ENCODE measurements at places on chromosomes 7 and 10.
A peak's percentile ranks its signal among the peaks of the same experiment; 100 is the strongest.

DNA sequence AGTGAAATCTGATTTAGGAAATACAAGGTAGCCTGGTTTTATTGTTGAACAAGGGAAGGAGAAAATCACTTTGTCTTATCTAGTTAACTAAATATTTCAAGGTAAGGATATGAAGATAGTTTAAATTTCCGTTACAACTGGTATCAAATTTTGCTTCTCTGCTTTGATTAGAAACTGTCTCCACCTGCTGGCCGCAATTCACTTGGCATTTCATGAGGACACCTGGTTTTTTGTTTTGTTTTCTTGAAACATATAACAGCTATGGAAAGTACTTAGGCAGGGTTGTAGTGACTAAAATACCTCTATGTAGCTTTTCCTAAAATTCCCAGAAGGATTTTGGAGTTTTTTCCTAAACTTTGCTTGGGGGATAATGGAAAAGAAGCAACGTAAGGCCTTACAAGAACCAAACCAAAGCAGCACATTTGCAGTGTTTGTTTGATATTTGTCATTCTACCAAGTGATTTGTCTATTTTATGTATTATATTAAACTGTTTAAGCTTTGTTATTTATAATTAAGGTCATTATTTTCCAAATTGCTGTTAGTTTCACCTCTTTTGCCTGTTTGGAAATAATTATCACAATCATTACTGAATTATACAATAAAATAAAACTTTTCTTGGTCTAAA, 73.6 kb downstream of the AHCYL2 start:
- DNase-seq = peak; percentile 48

DNA sequence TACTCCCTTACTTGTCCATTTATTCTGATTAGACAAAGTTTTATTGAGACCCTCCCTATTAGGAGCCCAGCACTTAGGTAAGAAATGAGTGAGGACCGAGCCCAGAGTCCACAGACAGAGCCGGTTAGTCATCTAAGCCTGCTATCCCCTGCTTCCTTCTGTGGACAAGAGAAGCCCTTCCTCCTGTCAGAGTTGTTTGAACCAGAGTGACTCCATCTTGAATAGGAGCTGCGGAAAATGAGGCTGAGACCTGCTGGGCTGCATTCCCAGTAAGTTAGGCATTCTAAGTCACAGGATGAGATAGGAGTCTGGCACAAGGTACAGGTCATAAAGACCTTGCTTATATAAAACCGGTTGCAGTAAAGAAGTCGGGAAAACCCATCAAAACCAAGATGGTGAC, 109.1 kb downstream of the CPXM2 start:
- no peak for DNase-seq

DNA sequence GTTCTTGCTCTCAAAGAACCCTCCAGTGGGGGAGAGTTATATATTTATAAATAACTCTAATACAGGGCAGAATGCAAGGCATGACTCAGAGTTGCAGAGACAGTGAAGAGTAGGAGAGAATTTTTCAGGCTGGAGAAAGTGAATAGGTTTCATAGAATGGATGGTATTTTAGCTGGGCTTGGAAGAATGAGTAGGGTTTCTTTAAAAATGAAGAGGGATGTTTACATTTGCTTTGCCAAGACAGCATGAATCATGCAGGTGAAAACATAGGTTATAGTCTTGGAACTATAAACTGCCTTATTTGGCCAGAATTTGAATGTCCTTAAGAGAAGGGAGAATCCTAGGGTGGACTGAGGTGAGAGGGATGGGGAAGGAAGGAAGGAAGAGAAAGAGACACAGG, 124.8 kb downstream of the CPED1 start:
- no peak for DNase-seq

DNA sequence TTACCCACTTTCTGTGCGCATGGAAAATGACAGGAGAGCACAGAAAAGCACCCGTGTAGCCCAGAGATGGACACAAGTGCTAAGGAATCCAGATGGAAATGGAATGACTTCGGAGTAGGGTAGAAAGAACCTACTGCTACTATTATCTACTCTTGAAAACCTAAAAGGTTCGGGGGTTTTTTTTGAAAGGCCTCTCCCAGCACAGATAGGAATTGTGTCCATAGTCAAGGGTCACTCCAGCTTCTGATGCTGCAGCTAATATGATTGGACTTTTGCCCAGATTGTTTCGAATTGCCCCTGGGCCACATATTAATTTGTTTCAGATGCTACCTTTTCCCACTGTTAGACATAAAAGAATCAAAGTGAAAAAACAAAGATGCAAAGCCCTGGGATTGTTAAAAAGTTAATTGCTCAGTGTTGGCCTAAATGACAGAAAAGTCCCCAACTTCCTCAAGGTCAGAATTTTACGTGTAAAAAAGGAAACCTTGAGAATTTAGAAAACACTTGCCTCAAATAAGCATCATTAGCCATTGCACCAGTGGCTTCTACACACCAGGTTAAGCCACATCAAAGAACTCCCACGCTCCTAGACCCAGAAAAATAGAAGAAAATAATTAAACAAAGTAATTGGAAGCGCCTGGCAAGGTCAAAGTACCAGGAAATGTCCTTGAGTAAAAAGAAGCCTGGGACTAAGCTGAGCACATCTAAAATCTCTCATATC, 40.8 kb upstream of the INSIG1 start:
- no peak for DNase-seq

- no peak for DNase-seq
These were observed 372.4 kb upstream of the LRGUK start for GRCh38 chr7:133754708-133755107.

- no peak for DNase-seq
These were observed 478.7 kb downstream of the GRM8 start for GRCh38 chr7:126774077-126774476.

DNA sequence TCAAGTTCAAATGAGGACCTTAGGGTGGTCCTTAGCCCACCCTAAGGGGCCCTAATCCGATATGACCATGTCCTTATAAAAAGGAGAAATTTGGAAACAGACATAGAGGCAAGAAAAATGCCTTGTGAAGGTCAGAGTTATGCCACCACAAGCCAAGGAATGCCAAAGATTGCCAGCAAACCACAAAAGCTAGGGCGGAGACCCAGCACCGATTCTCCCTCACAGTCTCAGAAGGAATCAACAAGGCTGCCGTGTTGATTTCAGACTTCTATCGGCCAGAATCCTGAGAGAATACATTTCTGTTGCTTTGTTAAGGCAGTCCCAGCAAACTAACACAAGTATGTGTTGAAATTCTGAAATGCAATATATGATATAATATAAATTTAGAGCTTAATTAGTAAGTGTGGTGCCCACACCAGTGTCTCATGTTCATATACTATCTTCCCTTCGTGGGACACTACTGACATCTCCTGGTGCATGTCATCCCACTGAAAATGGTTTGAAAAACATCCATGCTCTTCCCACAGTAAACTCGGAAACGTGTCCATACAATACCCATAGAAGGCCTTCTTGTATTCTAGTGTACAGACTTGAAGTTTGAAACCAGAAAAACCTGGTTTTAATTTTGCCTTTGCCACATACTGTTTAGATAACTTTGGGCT, 349.0 kb downstream of the TNS3 start:
- no peak for DNase-seq

GRCh38 chr10:22174442-22174841, 43.4 kb downstream of the EBLN1 start:
- no peak for DNase-seq

DNA sequence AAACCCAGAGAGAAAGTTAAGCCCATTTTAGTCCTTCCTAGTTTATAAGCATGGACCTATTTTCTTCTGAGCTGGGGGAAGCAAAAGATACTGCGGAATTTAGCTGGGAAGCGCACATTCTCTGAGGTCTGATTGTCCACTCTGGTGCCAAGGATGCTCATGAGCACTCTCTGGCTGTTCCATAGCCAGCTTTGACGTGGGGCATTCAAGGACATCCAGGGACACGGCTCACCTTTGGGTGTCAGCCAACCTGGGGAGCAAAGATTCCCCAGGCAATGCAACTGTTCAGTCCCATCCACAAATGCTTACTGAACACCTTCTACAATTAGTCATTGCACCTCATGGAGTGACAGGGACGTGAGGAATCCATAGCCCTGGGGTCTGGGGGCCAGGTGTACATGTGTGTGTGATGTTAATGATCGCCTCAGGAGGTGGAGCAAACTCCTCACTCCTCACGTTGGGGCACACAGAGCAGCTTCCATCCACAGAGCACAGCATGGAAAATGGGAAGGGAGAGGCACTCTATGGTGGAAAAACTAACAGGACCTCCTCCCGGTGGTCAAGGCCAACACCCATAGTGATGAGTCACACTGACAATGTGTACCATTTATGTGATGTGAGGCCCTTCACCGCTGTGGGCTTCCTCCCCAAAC, 67.5 kb upstream of the IGFBP3 start:
- no peak for DNase-seq

DNA sequence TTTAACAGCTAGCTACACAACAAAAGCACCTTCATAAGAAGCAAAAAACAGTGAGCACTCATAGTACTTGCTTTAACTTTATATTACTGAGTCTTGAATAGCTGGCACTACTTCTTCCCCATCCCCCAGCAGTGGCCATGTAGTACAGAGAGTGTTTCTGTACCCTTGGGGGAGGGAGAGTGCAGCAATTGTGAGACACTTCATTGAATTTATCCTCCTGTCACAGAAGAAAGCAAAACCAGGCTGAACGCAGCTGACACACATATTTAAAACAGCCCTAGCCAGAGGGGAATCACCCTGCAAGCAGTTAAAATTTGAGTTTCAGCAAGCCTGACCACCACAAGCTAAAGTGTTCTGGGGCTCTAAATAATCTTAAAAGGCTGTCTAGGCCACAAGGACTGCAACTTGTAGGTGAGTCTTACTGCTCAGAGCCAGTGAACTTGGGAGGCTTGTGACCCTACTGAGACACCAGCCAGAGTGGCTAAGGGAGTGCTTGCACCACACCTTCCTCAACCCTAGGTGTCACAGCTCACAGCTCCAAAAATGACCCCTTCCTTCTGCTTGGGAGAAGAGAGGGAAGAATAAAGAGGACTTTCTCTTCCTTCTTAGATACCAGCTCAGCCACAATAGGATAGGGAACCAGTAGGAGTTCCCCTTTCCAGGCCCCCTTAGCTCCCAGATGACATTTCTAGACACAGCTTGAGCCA, 97.7 kb upstream of the MEOX2 start:
- DNase-seq = no peak

- no peak for DNase-seq
These were observed 133.5 kb upstream of the FEZF1 start for GRCh38 chr7:122438006-122438405.

DNA sequence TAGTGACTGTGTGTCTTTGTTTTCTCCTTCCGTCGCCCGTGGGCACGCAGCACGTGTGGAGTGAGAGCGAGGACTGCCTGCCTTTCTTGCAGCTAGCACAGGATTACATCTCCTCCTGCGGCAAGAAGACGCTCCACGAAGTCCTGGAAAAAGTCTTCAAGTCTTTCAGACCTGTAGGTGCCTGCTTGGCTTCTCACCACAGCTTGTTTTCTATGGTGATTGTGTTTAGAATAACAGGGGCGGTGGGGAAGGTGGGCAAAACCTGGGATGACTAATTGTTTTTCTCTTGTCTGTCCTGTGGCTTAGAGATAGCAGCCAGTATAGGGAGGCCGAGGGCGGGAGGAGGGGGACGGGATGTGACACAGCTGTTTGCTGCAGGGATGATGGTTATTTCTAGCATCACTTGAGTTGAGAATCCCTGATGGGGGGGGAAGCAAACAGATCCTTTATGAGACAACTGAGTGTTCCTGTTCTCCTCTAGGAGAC, 11.4 kb downstream of the MTURN start:
- no peak for DNase-seq

DNA sequence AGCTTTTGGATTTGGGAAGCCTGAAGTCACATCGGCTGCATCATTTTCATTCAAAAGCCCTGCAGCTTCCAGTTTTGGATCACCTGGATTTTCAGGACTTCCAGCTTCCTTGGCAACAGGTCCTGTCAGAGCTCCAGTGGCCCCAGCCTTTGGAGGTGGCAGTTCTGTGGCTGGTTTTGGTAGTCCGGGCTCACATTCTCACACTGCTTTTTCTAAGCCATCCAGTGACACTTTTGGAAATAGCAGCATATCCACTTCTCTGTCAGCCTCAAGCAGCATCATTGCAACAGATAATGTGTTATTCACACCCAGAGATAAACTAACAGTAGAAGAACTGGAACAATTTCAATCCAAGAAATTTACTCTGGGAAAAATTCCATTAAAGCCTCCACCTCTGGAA, 18.5 kb downstream of the NUP42 start:
- no peak for DNase-seq

- no peak for DNase-seq
These were observed 241.6 kb upstream of the CACNA2D1 start for GRCh38 chr7:82685214-82685613.

GRCh38 chr7:7830122-7830878, 111.9 kb upstream of the RPA3 start:
- no peak for DNase-seq

DNA sequence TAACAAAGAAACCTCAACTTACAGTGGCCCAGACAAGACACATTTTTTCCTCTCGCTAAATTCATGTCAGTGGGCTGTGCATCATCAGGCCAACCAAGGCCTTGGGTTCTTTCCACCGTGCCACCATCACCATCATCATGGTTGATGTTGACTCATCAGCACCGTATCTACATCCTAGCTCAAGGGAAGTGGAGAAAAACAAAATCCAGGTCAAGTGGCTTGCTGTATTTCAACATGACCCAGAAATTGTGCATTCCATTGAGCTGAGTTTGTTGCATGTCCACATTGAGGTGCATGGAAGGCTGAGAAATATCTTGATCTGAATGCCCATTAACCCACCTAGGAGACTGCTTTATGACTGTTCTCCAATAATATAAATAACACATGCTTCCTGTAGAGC, 312.4 kb upstream of the CDC14C start:
- DNase-seq = no peak

GRCh38 chr7:121385800-121386179, 10.3 kb downstream of the FAM3C start:
- no peak for DNase-seq

DNA sequence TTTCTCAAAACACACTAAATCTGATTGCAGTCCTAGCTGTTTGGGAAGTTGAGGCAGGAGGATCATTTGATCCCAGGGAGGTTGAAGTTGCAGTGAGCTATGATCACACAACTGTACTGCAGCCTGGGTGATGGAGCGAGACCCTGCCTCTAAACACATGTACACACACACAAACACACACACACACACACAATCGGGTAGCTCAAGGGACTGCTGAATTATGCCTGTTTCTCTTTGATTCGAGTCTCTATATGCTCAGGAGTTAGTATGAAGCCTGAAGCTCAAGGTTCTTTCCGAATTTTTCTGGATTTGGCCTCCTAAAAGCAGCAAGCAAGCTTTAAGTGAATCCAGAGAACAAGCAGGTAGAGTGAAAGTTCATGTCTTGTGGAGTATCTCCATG, 22.5 kb downstream of the PRTFDC1 start:
- no peak for DNase-seq

- DNase-seq = no peak
These were observed 785.2 kb downstream of the NRG3 start for GRCh38 chr10:82660205-82660604.

GRCh38 chr10:42975558-42976340, 101.1 kb upstream of the RET start:
- DNase-seq = no peak

- no peak for DNase-seq
These were observed 27.3 kb downstream of the MDFIC start for GRCh38 chr7:114949231-114949630.
